Osteocyte (in vitro differentiated cells): ENCODE measurements at places on chromosomes 6 and 20.

DNA sequence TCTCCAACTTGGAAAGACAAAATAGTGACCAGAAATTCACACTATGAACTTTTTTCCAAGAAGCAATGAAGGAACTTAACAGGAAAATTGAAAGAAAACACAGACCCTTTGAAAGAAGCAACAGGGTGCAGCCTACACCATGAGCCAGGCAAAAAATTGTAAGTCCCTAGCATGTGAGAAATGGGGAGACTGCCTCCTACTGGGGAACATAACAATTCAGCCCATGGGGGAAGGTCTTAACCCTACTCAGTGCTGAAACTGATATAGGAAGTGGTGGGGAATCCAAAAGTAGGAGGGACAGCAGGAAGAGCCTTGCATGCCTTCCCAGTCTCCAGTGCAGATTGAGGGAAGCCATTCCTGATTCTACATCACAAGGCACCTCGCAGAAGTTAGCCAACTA is 235.1 kb upstream of the UFL1 start:
- DNase-seq = no peak

DNA sequence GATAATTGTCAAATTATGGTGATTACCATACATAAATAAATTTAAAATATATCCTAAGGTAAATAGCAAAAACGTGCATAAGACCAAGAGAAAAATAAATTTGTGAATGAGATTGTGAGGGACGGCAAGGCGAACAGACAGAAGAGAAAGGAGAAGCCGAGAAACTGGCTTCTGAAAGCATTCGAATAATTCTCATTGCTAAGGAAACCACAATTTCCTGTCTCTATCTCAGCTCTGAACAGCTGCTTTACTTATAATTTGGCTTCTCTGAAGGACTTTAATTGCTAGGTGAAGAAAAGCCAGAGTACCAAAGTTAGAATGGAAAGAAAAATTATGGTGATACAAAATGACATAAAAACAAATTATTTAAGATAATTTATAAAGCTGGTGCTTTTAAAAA is 79.0 kb upstream of the RGS17 start:
- DNase-seq = no peak

GRCh38 chr20:60115451-60115850 is 157.2 kb downstream of the CDH26 start:
- DNase-seq = no peak

DNA sequence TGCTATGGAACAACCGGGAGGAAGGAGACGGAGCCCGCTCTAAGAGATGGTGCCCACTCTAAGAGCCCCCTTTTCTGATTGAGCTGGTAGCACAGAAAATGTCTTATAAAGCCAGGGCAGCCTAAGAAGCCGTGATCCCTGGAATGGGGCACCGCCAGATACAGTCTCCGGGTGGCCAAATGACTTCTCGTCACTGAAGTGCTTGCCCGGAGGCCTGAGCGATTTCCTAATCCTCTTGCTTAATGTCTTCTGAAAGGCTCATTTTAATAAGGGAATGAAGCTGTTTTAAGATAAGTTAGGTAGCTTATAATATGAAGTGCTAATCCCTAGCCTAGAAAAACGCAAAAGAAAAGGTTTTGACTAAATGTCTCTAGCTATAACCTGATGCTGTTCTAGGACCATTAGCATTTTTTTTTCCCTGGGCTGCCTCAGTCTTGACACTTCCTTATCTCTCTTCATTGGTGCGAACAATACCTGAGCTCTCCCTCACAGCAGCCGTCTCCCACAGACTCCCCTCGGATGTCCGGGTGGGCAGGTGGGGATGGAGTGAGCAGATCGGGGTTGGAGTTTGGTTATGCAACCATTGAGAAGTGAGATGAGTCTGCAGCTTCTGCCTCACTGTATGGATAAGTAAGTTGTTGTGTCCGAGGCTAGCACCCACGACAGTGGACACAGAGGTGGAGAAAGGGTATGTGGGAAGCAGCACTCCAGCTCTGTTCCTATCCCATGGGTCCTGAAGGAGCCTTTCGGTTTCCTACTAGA is 559.4 kb upstream of the AGPAT4 start:
- no peak for DNase-seq

DNA sequence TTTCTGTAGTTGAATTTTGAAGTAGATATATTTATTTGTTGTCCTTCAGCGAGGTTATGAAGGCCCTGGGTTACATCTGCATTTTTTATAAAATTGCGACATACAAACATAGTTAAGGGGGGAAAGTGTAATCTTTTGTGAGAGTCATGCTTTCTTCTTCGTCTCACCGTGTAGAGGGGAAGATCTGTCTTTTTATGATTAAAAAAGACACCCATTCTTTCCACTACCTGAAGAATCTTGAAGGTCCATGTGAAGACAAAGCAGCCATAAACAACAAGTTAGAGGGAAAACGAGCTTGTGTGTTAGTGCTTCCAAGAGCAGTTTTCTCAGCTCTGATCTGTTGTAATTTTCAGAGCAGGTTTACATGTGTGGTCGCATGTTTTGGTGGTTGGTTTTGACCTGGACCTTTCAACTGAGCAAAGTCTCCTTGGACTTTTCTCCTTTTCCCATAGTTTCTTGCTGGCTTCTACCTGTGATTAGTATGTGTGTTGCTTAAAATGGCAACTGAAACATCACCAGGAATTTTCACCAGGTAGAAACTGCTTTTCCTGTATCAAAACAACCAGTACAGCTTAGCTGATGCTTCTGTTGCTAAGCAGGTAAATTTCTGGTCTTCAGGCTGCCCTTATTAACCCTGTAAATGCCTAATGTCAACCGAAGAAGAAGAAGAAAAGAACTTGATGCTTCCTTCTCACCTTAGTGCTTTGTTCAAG is 37.3 kb downstream of the RREB1 start:
- DNase-seq = no peak

DNA sequence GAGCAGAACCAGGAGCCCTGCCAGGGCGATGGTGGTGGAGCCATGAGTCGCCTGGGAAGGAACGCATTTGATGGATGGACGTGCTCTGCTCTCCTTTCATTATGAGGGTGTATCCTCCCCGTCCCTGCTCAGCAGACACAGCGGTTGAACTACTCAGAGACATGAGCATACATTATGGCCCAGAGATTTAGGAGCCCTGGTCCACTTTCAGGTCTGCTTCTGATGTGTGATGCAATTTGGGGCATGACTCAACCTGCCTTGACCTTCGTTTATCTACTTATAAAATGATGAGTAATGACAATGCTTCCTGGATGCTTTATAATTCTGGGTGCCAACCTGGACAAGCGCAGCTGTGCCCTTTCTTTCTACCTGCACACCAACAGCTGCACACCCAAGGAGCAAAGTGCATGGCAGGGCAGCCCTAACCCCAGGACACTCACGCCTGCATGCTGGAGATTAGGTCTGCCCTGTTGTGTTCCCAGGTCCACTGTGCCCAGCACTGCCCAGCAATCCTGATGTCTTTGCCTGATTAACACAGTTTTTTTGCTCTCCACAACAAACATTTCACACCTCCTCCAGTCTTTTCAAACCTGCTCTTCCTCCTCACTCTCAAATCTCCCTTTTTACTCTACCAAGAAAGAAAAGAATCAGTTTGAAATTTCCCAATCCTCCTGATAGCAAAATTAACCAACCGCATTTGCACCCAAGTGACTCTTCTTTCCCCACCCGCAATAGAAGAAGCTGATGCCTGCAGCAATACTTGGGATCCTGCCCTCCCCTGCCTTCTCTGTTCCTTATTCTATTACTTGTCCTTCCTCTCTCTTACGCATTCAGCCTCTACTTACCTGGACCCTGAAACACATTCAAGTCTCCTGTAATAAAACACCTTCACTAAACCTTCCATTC is 81.2 kb downstream of the EZR start:
- no peak for DNase-seq

DNA sequence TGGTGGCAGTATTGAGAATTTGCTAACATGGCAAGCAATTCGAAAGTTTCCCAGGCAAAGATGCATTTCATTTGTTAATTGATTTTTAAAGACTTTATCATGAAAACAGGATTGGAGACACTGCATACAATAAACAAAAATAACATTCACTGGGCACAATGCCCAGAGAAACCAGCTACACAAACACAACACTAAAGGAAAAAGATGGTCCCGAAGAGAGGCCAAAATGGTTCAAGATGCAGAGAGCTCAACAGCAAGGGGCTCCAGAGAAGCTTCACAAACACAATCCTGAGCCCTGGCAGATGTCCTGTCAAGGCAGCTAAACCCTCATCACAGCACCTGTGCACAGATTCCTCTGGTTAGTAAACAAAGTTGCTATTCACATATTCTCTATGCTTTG is 79.3 kb downstream of the INSM1 start:
- DNase-seq = no peak

- no peak for DNase-seq
These were observed 1095.2 kb downstream of the GRIK2 start for GRCh38 chr6:102488729-102489128.

DNA sequence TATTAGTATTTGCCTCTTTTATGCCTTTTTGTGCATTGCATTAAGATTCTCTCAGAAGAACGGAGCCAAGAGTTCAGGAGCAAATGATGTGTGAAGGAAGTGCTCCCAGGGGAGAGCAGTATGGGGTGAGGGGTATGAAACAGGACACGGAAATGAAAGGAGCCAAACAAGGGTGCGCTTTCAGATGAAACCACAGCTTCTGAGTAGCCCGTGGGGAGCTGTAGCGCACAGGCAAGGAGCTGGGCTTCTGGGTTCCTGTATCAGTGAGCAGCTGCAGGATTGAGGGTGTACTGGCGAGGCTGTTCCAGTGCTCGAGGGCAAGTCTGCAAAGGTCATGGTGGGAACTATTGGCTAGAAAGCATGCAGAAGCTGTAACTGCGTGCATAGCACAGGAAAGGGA is 25.4 kb downstream of the ANKEF1 start:
- no peak for DNase-seq

GRCh38 chr6:52909131-52909530 is 367 bp downstream of the GSTA3 start:
- no peak for DNase-seq

GRCh38 chr6:68252632-68253031 is 382.4 kb upstream of the ADGRB3 start:
- no peak for DNase-seq

- DNase-seq = no peak
These were observed 21.1 kb downstream of the LAMP5 start for GRCh38 chr20:9535449-9535848.

- DNase-seq = no peak
These were observed 117.4 kb downstream of the MAFB start for GRCh38 chr20:40571639-40572038.

DNA sequence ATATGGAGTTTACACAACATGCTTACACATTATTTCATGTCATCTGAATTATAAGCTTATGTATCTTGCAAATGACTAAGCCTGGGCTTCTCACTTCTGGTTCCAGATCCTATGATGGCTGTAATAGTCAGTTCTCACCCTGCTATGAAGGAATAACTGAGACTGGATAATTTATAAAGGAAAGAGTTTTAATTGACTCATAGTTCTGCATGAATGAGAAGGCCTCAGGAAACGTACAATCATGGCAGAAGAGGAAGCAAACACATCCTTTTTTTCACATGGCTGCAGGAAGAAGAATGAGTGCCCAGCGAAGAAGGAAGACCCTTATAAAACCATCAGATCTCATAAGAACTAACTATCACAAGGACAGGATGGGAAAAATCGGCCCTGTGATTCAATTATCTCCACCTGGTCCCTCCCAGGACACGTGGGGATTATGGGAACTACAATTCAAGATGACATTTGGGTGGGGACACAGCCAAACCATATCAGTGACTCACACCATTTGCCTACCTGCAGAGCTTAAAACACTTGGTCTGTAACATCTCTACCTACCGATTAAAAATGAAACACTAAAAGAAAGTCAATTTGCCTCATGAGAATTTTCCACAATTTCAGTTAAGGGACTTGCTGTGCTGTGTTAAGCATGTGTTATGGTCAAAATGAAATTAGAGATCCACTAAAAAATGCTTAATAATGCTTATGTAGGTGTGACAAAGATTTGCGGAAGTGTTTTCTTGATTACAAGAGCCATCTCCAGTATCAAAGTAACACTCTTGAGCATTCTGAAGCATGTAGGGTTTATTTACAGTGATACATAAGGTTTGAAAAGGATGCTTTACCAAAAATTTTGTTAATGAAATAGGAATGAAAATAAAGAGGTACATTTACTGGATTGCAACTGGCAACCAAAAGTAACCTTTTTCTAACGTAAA is 2.2 kb upstream of the RWDD1 start:
- no peak for DNase-seq

GRCh38 chr6:38021571-38021970 is 202.0 kb downstream of the ZFAND3 start:
- DNase-seq = no peak

- DNase-seq = peak; percentile 81
These were observed 218.0 kb downstream of the THBS2 start for GRCh38 chr6:169035385-169036240.

- no peak for DNase-seq
These were observed 22.2 kb downstream of the PSMG4 start for GRCh38 chr6:3280866-3281465.

GRCh38 chr6:43897571-43898302 is 127.7 kb downstream of the VEGFA start:
- no peak for DNase-seq

GRCh38 chr20:35018590-35019371 is 63.1 kb downstream of the MYH7B start:
- no peak for DNase-seq
